ENCODE measurements at places on chromosomes 11 and 22. TPM values are rescaled to one million over a fixed set of nuclear protein-coding genes. Genes with fewer than 3 reads are reported as not detected.

DNA sequence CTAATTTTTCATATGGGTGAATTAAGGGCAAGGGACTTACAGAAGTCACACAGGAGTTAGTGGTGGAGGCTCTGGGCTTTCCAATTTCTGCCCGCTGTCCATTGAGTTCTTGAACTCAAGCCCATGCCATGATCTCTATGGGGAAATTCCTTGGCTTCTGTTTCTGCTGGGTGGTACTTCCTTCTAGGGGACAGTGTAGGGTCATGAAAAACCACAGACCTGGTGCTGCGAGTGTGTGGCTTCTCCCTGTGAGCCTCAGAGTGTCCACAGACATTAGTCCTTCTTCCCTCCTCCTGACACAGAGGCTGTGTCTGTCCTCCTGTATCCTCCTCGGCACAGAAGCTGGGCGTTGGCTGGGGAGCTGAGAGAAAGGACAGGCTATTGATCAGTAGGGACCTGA is 6.3 kb upstream of the SEZ6L start:
- DNase-seq = no peak

DNA sequence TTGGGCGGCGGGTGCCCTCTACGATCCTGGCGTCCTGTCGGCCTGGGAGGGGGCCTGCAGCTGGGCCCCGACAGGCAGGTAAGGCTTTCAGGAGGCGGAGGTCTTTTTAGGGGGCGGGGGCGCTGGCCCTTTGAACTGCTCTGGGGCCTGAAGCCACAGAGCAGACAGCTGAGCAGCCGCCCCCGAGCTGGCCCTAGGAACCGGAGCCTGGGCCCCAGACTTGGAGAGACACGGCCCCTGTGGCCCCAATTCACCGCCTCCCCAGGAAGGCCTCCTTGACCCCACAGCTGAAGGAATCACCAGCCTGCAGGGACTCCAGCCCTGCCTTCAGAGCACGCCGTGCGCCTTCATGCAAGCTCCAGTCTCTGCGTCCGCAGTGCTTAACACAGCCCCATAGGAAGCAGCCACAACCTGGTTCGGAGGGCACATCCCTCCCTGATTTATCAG is 618 bp upstream of the CERK start:
- no peak for DNase-seq

- no peak for DNase-seq
Observed at GRCh38 chr22:19846620-19847344, 7.9 kb downstream of the GNB1L start.

Gene ACR
- not detected for total RNA-seq

DNA sequence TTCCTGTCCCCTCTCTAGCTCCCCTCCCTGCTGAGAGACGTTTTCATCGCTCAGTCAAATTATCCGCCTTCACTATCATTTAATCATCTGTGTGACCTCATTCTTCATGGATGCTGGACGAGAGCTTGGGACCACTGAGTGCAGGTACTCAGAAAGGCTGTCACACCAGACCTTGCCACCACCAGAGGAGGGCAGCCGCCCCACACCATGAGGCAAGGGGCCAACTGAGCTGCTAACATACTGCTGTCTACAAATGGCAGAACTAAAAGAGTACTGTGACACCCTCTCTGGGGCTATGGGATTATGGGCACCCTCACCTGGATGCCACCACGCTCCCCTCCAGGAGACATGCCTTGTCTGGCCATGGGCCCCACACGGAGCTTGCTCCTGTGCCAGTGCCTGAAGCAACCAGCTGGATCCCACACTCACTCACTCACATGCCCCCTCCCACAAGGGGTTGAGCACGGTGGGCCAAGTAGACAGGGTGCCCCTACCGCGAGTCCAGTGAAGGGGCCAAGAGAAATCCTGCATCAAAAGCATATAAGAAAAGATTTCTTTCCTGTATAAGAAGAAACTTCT is 670.0 kb upstream of the CCDC90B start:
- no peak for DNase-seq

DNA sequence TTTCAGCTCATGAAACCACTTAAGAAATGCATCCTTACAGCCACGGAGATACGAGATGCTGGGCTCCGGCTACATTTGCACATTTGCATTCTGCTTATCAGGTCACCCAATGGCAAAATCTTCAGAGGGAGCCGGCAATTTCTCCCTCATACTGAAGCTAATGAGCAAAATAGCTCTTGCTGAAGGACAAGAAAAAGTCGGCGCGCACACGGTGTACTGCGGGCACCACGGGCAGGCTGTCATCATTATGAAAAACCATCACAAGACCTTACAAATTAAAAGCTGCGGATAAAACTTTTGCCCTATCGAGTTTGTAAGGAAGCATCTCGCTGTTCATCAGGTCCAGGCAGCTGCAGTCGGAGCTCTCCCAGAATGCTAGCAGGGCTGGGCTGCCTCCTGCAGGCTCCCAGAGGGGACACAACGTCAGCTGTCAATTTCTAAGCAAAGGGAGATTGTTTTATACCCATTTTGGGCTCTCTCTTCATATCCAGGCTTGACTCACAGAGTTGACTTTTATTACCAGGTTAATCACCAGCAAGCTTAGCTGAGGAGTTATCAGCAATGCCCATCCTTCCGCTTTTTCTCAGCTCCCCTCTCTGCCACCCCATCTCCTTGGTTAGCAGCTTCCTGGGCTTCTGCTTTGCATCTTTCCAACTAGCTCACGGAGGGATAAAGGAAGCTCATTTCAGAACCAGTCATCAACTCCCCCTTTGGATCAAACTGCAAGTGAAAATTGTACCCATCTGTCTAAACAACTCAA is 375.1 kb downstream of the OPCML start:
- DNase-seq = peak; percentile 8

DNA sequence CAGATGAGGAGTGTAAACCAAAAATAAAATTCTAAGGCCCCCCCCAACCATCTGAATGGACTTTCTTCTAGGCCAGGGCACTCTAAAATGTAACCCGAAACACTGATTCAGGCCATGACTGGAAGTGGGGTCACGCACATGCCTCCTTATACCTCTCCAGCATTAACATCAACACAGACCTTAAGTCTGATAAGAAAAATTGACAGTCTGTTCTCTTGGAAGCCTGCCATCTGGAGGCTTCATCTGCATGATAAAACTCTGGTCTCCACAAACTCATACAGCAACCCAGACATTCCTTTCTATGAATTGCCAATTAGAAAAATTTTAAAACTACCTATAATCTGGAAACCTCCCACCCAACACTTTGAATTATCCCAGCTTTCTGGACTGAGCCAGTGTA is 3.9 kb upstream of the SERGEF start:
- DNase-seq = no peak

DNA sequence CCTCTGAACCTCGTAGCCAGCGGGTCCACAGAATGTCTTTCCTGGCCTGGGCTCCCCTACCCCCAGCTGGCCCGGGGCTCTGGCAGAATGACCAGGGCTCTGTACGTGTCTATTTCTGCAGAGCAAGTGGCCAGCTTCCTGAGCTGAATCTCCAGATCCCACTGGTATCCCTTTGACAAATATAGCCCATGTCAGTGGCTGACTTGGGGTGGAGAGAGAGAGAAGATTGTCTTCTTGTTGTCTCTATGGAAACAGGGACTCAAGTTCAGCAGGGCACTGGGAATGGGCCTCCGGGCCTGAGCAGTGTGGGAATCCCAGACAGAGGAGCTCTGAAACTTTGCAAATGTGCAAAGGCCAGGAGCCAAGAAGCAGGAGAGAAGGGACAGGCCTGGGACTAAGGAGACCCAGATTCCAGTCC is 33.9 kb downstream of the ANO1 start:
- DNase-seq = peak; percentile 13

GRCh38 chr11:33021937-33022336 is 6.3 kb downstream of the DEPDC7 start:
- no peak for DNase-seq

Gene TMEM121B
- total RNA-seq = 0.10 TPM

GRCh38 chr11:57645689-57646085 is 4.0 kb downstream of the YPEL4 start:
- DNase-seq = no peak

Gene POTEH
- 0.27 TPM for total RNA-seq
